ENCODE measurements at places on chromosomes 3 and 15.

- peak; percentile 91 for DNase-seq
Observed at GRCh38 chr3:171829841-171830517, 13.2 kb upstream of the TMEM212 start.

DNA sequence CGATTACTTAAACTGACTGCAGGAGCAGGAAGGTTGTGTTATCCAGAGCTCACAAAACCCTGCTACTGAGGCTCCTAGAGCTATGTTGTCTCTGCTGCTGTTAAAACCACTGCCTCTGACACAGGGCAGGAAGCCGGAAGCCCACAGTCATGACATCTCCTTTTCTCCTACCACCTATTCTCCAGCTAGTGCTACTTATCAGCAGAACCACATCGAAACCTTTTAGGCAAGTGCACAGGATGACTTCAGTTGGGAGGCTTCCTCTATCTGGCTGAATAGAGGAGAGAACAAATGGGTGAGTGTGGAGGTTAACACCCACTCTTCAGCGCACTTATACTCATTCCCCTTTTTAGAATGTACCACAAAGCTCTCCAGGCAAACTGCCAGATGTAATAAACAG, 638.0 kb downstream of the OTOL1 start:
- no peak for DNase-seq

- no peak for DNase-seq
Observed at GRCh38 chr3:127441764-127442163, 148.8 kb downstream of the TPRA1 start.

DNA sequence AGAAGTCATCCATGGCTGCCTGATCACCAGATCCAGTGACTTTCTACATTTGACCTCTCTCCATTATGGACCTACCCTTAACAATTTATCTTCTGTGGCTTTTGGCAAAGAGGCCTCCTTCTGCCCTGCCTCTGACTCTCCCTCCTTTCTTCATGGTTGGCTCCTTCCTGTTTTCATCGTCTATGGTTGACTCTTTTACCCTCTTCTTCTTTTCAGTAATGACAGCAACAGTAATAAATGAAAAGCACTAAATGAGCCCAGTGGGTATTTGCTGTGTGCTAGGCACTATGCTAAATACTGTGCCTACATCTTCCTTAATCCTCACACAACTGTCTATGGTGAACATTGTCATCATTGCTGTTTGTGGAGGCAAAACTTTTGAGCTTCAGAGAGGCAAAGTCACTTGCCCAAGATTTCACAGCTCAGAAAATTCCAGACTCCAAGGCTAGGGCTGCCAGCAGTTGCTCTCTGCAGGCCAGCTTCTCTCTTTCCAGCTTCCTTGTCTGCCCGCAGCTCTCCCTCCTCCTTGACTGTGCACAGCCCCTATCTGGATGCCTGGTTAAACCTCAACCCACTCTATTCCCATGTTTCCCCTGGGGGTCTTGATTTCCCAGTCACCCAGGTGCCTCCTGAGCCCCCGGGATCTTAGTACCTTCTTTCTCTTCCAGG, 24.6 kb downstream of the ITPR1 start:
- DNase-seq = no peak

DNA sequence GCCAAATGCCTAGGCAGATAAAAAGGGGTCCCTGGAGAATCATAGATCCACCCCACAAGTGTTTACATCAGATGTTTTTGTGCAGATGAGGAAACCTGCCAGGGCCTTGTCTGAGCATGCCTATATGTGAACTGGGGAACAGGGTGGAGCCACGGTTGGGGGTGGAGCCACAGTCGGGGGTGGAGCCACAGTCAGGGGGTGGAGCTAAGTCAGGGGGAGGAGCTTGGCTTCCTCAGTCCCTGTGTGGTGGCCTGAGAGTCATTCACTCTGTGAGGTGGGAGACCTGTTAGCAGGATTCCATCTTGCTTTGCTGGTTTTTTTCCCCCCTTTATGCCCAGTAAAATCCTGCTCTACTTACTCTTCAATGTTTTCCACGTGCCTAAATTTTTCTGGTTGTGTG, 57.8 kb upstream of the TGFBR2 start:
- DNase-seq = no peak

DNA sequence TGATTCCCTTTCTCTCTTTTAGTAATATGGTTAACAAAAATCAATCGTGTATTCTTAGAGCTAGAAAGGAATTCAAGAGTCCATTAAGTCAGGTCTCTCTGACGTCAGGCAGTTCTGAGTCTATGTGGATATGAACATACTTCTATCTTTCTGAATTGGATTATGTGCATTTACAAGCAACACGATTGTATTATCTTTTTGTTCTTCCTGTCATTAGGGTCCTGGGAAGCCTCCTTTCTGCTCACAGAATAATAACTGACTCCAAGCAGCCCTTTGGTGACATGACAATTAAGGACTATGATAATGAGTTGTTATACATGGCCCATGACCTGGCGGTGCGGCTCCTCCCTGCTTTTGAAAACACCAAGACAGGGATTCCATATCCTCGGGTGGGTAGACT, 14.0 kb downstream of the EDEM1 start:
- no peak for DNase-seq

- DNase-seq = no peak
Observed at GRCh38 chr15:63178034-63178433, 11.4 kb upstream of the RAB8B start.

DNA sequence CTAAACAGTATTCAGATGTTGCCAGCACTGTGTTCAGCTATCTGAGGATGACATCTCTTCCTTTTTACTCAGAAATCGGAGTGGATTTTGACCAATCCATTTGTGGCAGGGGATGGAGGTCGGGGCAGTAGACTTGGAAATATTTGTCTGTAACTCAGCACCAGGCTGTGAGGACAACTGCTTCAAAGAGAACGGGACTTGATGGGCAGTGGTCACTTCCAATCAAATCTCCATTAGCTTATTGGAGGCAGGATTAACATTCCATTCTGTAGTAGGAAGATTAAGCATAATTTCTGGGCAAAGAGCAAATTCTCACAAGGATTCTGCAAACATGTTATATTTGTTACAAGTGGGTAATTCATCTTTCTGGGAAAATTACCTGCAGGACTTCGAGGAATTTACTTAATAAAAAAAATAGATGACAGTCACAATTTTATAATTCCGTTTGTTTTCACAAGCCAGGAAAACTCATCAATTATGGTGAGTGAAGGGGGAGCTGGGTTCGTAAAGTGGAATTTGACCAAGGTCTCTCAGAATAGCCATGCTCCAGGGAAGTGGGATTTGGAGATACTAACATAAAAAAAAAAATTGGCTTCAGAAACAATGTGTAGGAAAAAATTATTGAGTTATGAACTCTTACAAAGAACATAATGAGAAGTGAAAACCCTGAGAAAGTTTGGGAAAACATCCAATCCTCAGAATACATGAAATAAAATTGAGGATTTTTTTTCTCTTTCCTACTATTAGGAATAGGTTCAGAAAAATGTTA, 18.1 kb downstream of the CRABP1 start:
- no peak for DNase-seq

DNA sequence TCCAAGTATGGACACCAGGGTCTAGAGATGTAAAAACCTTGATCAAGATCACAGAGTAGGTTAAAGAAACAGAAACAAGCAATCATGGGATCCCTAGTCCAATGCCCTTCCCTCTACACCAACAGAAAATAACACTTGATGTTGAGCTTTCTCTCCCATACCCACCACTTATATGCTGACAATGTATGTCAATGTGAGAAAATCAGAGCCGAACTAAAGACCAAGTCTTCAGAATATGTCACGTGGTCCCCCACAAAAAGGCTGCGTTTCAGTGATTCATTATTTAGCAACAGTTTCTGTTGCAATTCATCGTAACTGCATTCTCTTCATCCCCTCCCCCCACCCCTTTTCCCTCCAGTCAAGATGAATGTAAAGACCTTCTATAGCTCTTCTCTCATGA, 278.9 kb upstream of the STT3B start:
- no peak for DNase-seq

DNA sequence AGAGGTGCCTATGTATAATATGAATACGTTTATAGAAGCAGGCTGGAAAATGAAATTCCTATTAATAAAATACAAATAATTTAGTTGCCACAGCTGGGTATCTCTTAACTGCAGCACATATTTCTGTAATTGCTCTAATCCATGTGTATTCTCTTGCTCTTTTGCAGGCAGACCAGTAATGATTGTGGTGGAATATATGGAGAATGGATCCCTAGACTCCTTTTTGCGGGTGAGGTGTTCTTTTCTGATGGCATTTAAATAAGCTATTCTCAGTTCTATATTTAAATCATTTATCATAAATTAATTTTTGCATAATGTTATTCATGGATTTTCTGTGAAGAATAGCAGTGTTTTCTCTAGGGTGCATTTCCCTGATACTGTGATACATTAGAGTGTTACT, 153.9 kb upstream of the ARL6 start:
- DNase-seq = no peak

DNA sequence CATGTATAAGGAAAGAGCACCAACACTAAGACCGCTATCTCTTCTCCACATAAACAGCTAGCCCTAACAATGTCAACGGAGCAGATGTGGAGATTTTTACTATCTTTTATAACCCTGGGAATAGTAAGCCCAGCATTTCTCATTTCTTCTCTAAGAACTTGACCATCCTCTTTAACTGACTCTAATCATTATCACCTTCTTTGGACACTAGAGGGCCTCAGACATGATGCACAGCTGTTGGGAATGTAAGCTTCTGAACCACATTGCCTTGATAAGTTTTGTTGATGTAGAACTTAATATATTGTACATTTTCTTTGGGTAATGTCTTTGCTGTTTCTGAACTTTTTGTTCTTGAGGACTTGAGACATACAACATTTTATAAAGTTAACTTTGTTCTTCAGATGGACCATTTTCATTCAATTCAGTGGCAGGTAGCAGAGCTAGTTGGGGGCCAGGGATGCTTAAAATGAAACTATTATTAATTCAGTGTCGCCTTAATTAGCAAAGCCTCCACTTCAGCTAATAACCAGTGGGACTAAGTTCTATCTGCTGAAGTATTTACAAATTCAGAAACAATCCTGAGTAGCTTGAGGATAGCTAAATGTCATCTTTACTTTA, 9.6 kb upstream of the TAGLN3 start:
- no peak for DNase-seq

DNA sequence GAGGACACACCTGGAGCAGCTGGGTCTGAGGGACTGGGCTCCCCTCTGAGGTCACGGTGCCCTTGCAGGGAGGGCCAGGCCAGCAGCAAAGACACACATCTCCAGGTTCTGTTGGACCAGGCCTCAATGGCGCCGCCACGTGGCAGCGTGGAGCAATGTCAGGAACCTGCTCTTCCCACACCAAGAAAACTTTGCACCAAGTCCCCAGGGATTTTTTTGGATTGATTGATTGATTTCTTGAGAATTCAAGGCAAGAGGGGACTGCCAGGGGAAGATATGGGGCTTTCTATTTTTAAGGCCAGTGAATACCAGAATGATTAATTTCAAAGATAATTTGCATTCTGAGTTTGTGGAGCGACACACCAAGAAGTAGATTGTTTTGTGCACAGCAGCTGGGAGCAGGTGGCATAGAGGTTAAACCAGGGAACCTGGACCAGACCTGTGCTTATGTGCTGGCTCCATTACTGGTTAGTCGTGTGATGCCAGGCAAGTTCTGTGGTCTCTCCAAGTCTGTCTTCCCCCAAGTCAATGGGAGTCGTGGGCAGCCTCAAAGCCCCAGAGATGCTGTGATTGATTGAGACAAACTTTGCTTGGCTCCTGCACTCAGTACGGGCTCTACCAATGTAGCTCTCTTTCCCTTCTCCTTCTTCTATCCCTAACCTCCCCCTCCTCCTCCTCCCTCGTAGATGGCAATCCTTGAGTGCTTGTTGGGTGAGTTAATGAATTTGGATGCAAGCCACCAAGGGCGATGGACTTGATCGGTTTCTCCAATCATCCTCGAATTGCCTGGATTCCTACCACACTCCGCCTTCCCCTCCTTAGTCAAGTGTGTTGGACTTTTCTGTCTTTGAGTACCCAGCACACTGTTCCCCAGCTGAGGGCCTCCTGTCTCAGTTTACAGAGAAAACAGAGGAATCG, 96.2 kb upstream of the TRPM1 start:
- peak; percentile 36 for DNase-seq

- DNase-seq = no peak
Observed at GRCh38 chr3:116291141-116291540, 154.1 kb downstream of the LSAMP start.

DNA sequence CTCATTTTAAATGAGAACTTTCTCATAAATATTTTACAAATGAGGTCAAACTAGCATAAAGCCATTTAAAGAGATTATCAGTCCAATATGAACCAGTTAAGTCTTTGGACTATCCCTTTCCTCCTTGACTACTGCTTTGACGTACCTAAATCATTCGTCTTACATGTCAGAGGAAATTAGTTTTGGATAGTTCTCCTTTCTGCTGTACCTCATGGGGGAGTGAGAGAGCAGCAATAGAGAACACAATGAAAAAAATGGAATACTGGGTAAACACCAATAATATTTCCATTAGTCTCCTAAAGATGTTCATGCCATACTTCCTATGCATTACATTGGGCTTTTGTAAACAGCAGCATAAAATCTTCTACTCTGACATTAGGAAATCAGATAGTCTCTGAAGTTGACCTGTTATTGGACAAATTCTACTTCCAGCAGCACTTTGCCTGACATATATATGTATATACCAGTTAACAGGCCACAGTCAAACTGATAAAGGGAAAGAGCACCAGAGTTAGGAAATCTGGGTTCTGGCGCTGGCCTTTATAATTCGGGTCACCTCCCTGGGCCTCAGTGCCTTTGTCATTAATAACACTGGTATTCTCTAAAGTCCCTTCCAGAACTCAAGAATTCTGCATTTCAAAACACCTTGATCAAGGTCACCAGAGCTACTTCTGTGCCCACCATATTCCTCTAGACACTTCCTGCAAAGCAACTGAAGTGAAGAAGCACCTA, 26.8 kb downstream of the TIMMDC1 start:
- no peak for DNase-seq

DNA sequence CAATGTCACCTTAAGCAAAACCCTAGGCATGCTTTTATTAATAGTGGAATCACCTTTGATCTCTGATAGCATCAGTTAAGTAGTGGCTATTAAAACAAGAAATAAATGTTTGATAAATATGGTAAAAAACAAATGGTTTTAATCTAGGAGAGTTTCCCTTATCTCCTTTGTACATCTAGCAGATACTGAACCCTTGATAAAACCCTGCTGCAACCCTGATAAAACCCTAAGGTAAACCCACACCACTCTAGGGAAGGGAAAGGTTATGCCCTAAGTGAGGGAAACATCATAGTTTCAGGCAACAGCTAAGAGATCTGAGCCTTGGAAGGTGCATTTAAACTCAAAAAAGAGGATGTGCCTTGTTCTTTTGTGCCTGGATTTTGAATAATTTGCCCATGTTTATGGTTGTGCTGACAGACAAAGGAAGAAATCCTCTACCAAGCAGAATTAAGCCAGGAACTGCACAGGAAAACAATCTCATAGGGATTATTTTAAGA, 309.7 kb downstream of the FGF12 start:
- DNase-seq = no peak

- DNase-seq = no peak
Observed at GRCh38 chr3:123297627-123297899, 95.8 kb downstream of the SEC22A start.

- DNase-seq = no peak
Observed at GRCh38 chr3:180246688-180247195, 210.0 kb upstream of the PEX5L start.
